ENCODE measurements at places on chromosomes 3 and 15.
A peak's percentile ranks its signal among the peaks of the same experiment; 100 is the strongest.

GRCh38 chr3:63912768-63913588 lies 795 bp upstream of the SCAANT1 start:
- no peak for DNase-seq

GRCh38 chr3:128457937-128458336 lies 8.8 kb downstream of the DNAJB8 start:
- DNase-seq: no peak

GRCh38 chr15:71279757-71280141 lies 164.5 kb downstream of the THSD4 start:
- no peak for DNase-seq

GRCh38 chr15:95522533-95522932 lies 808.0 kb upstream of the NR2F2 start:
- DNase-seq: no peak

GRCh38 chr3:64523324-64523723 lies 164.5 kb downstream of the ADAMTS9 start:
- DNase-seq: no peak

DNA sequence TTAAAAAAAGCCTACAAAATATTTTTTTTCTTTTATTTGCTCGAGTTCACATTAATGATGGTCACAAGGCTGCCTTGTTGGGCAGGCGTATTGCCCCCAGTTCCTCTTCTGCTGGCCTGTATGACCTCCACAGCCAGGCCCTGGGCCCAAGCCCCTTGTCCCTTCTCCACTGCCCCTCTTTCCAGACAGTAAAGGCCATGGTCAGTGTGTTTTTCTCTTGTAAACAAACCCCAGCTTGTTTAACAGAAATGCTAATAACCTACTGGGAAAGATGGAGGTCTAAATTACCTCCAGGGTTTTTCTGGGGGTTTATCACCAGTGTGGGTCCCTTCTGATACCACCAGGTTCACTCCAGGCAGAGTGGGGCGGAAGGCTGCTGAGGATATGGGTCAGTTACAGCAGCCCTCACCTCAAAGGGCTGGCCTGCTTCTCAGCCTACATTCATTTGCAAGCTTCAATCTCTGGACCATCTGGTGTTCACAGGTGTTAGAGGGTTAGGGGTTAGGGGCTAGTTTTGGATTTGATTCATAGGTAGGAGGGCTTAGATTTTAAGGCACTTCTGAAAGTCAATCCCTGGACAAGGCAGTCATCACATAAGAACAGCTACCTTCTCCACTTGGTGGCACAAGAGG lies 2.0 kb upstream of the MANF start:
- no peak for DNase-seq

DNA sequence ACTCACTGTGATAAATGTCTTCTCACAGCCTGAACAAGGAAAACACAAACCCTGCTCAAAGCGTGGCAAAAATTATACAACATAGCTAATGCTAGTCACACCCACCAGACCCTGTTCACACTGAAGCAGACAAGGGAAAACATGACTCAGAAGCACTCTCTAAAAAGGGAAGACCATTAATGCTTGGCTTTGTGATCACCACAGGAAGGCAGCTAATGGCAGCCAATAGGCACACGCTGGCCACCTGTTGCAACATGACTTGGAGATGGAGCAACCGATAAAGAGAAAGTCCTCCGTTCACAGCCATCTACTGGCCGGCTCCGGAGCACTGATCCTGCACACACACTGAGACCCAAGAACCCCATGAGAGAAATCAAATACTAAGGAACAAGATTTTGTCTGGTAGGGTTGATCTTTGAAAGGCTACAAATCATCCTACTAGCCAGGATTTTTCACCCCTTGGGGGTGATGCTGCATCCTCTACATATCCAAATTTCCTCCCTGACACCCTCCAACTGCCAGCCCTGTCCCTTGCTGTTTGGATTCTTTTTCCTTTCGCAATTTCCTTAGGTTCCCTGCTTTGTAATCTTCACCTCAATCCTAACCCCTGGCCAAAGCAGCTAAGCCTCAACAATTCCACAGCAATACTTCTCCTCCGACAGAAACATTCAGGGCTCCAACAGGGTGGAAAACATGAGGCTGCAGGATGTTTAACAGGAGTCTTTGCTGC lies 3.2 kb downstream of the ZXDC start:
- no peak for DNase-seq

- no peak for DNase-seq
These were observed 15.1 kb downstream of the XXYLT1 start for GRCh38 chr3:195255571-195256501.

DNA sequence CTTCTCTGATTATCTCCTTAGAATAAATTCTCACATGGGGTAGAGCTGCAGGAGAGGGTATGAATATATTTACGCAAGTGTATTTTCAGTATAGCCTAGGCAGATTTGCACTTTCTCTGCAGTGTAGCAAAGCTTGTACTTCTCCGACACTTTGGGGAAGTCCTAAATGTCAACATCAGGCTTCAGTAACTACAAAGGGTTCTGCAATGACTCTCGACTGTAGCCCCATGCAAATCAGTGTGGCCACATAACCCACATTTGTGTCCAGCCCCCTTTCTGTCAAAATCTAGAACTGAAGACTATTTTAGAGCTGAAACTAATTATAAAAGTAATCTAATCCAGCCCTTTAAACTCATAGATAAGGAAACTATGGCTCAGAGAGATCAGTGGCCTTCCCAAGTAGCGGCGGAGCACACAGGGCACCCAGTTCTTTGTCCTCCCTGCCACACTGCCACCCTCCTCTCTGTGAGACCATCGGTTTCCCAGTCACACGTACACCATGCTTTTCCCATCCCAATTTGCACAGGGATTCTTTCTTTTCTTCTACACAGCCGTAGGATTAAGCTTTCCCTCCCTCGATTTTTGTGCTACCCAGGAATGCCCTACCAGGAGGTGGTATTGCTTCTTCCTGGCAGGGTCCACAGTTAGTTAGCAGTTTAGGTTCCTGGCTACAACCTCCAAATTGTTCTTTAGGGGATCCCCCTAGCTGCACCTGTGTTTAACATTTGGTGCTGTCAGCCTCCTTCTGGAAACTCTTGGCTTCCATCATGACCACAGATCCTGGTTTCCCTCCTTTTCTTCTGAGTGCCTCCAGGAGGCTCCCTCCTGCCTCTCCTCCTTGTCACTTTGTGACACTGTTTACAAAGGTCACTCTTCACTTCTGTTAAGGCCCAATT lies 22.9 kb downstream of the MRAS start:
- peak; percentile 44 for DNase-seq

- no peak for DNase-seq
These were observed 122.1 kb downstream of the MCTP2 start for GRCh38 chr15:94353488-94353820.

DNA sequence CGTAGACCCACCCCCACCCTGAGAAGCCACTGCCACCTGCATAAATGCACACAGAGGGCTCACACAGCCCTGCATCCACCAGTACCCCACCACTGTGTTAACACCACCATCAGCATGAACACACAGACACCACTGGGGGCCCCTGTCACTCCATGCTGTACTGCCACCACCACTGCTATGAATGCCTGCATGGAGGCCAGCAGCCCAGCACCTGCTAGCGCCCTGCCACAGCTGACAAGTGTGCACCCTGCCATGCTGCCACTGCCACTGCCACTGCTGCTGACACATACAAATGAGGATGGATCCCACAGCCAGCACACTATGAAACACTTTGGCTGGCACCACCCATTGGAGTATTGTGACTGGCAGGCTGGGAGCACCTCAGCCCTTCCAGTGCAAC lies 361.0 kb downstream of the TAFA4 start:
- no peak for DNase-seq

DNA sequence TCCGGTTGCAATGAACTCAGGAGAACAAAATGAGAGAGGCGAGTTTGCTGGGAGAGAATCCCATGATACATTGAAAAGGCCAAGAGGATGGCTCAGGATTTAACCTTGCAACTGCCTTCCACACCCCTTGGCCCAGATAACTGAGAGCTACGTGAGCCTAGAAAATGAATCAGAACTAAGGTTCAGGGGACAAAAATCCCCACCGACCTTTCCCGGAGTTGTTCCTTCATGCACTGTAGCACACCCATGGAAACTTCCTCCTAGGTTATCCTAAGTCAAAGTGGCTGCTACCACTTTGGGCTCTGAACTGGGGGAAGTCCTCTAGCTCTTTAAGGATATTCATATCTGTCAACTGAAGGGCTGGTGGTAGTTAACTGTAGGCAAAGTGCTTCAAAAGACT lies 58.3 kb upstream of the SLC4A7 start:
- no peak for DNase-seq

GRCh38 chr15:41955807-41956525 lies 16.4 kb downstream of the EHD4 start:
- no peak for DNase-seq

DNA sequence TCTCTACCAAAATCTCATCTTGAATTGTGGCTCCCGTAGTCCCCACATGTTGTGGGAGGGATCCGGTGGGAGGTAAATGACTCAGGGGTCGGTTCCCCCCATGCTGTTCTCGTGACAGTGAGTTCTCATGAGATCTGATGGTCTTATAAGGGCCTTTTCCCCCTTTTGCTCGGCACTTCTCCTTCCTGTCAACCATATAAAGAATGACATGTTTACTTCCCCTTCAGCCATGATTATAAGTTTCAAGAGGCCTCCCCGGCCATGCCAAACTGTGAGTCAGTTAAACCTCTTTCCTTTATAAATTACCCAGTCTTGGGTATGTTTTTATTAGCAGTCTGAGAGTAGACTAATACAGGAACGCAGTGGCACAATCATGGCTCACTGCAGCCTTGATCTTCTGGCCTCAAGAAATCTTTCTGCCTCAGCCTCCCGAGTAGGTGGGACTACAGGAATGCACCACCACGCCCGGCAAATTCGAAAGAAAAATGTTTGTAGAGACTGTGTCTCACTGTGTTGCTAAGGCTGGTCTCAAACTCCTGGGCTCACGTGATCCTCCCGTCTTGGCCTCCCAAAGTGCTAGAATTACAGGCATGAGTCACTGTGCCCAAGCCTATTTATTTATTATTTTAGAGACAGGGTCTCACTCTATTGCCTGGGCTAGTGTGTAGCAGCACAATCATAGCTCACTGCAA lies 101.0 kb downstream of the ATP10A start:
- DNase-seq: no peak

DNA sequence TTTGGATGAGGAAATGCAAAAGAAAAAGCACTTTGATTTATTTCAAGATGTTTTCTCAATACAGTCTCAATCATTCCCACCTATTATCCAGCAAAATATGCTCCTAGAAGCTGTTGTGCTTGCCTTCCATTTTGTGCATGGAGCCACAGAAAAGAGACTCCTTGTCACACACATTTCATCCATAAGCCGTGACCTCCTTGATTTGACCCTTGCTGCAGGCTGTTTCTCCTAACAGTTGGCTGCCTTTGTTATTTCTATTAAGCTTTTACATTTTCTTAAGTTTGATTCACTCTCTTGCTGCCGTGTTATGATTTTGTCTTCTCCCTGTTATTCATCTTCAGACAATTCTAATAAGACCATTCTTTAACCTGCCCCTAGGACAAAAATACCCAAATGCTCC lies 124.2 kb upstream of the PLAAT1 start:
- DNase-seq: no peak

GRCh38 chr15:48001393-48002039 lies 119.3 kb upstream of the SLC24A5 start:
- DNase-seq: peak; percentile 10

DNA sequence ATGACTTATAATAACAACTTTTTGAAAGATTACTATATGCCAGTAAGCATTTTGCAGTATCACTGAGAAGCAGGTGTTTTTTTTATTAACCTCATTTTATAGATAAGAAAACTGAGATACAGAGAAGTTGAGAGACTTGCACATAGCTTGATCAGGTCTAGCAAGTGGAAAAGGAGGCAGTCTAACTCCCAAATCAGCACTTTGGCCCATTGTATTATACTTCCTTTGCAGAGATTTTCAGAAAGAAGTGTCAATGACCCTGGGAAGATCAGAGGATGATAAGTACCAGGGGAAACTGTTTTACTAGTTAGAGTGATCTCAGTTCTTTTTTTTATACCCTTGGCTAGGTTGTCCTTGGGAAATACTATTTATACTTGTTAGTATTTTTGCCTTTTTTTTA lies 358.7 kb downstream of the SQOR start:
- DNase-seq: no peak

GRCh38 chr15:23441204-23441603 lies 5.8 kb downstream of the GOLGA6L2 start:
- no peak for DNase-seq

DNA sequence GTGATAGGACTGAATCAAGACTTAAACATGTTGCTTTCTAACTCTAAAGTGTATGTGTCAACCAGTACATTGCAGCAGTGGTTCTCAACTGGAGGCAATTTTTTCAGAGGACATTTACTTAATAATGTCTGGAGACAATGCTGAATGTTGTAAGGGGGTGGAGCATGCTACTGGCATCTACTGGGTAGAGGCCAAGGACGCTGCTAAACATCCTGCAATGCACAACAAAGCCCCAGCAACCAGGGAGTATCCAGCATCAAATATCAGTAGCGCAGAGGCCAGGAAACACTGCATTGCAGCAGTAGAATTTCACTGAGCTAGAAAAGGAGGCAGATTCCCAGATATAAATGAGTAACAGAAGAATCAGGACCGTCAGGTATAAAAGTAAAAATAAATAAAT lies 79.8 kb upstream of the GRM7 start:
- no peak for DNase-seq

- DNase-seq: no peak
These were observed 91.1 kb upstream of the IL12A start for GRCh38 chr3:159897331-159898075.

GRCh38 chr3:122621112-122621511 lies 43.7 kb downstream of the PARP15 start:
- DNase-seq: peak; percentile 56

DNA sequence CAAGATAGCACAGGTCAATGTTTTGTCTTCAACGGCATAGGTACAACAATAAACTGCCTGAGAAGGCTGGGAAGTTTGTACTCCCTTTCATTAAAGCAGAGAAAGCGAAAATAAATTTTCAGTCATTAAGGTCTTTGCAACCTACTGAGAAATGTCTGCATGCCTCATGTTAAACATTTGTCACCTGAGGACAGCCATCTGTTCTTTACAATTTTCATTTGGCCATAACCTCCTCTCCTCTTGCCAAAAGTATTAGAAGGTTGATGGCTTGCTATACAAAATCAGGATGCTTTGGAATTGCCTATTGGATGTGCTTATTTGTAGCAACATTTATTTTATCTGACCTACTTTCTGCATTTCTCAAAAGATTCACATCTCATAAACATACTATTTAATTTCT lies 122.7 kb downstream of the GOLIM4 start:
- no peak for DNase-seq

- DNase-seq: no peak
These were observed 476.9 kb downstream of the MECOM start for GRCh38 chr3:169186596-169186995.

- no peak for DNase-seq
These were observed 27.8 kb downstream of the DUSP7 start for GRCh38 chr3:52028572-52028971.

DNA sequence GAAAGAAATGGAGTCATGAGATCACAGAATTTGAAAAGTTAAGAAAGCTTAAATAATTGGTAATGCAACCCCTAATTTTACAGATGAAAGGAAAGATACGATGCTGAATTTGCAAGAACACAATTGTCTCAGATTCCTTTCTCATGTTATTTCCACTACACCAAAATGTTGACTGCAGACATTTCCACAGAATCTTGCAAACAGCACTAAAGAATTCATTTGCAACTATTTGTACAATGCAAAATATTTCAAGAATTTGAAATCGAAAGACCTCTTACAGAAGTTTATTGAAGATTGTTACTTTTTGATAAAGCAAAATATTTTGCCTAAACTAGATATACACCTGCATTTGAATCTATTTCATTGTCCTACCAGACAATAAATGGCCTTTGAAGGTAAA lies 194.1 kb upstream of the KCNMB2 start:
- no peak for DNase-seq
